ENCODE measurements at places on chromosomes 3 and 15.

GRCh38 chr15:75801859-75802593, 41.2 kb upstream of the UBE2Q2 start:
- peak; percentile 90 for DNase-seq

GRCh38 chr3:86948822-86949221, 42.1 kb downstream of the VGLL3 start:
- peak; percentile 61 for DNase-seq

- DNase-seq, result no peak
These were observed 583.5 kb downstream of the ROBO1 start for GRCh38 chr3:79184251-79184650.

- DNase-seq, result peak; percentile 24
These were observed 441.1 kb upstream of the MDFIC2 start for GRCh38 chr3:70753572-70753971.

DNA sequence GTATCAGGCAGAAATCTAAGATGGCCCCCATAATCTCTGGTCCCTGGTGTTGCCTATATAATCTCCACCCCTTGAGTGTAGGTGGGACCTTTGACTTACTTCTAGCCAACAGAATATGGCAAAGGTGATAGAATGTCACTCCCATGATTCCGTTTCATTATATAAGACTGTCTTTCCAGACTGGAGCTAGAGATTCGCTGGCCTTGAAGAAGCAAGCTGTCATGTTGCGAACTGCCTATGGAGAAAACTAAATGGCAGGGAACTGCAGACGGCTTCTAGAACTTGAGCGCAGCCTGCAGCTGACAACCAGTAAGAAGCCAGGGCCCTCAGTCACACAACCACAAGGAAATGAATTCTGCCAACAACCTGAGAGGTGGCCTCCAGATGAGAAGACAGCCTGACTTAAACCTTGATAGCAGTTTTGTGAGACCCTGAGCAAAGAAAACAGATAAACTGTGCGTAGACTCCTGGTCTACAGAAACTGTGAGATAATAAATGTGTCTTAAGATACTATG, 2.2 kb upstream of the KPNA1 start:
- DNase-seq, result no peak

DNA sequence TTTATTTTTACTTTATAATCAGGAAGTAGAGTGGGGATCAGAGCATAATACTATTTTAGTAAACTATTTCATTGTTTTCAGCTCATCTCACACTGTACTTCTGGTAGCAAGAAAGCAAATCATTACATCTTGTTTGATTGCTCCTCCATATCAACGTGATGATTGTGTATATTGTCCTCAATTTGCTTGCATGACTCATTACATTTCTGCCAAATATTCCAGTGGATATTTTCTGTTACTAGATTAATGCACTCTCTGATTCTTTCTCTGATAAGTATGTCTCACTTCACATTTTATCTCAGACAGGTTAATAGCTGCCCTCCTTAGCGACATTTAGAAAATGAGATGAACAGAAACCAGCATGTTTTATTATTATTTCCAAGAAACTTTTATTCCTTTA, 1145.3 kb downstream of the OTOL1 start:
- DNase-seq, result no peak

DNA sequence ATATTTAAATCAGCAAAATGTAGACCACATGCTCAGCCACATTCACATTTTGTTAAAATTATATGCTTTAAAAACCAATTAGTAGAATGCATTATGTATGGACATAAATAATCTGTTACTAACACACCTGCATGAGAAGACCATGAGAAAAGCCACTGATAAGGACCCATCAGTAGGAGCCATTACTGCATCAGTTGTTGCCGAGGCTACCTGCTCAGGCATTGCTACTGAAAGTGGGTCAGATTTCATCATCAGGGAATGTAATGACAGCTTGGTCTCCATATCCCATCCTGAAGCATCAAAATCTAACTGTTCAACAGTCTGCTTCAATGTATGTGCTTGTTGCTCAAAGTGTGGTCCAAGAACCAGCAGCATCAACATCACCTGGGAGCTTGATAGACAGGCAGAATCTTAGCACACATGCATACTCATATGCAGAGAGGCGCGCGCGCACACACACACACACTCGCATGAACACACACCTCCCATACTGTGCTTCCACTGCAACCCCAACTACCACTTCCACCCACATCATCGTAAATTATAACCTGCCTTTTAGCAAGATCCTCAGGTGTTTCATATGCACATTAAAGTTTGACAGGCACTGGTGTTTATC, 72.4 kb upstream of the FOXB1 start:
- no peak for DNase-seq

- no peak for DNase-seq
These were observed 49.9 kb upstream of the SLC6A11 start for GRCh38 chr3:10766049-10766705.

GRCh38 chr3:8319935-8320634, 181.5 kb upstream of the LMCD1 start:
- DNase-seq, result no peak

DNA sequence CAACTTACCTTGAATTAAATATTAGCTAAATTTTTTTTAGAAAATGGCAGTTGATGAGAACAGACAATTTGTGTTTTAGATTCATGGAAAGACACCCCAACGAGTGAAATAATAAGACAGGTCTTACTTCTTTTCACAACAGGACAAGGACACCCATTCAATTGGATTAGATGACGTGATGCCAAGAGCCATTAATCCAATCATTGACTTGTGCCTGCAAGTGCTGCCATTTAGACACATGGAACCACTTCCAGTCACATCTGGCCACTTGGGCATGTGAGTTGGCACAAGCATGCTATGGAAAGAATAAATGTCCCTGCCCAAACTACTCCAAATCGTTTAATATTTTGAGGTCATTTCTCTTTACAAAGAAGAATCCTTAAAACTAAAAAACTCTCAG, 1308.8 kb downstream of the ROBO2 start:
- no peak for DNase-seq

DNA sequence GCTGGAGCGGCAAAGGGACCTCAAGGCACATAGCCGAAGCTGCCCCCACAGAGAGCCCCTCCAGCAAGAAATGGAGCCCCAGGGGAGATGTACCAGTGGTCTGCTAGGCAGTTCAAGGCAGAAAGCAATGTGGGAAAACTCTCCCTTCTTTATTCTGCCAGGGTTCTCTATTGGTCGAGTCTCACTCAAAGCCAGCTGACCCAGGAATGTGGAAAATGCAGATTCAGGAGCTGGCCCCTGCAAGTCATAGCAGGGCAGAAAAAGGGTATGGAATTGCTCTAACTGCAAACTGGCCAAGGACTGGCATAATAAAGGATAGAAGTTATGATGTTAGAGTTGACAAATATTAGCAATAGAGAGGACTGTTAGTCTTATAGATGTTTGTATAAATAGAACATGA, 4.0 kb upstream of the TOPAZ1 start:
- DNase-seq, result peak; percentile 34

DNA sequence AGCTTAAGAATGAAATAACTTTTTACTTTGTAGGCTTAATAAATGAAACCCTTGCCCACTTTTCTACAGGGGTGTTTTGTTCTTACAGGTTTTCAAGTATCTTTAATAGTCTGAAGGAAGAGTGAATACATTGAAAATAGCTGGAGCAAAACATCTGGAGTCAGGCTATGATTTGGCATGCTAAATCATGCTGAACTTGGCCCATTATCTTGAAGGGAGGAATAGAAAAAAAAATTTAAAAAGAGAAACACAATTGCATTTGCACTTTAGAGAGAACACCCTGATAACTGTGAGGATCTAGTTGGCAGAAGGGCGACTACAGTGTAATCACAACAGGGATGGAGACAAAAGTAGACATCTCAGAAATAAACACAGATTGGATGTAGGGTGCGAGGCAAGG, 1.8 kb upstream of the IQGAP1 start:
- DNase-seq, result no peak

GRCh38 chr15:99764522-99764921, 31.3 kb upstream of the LYSMD4 start:
- no peak for DNase-seq

GRCh38 chr3:101262393-101263240, 57.8 kb downstream of the IMPG2 start:
- DNase-seq, result no peak

DNA sequence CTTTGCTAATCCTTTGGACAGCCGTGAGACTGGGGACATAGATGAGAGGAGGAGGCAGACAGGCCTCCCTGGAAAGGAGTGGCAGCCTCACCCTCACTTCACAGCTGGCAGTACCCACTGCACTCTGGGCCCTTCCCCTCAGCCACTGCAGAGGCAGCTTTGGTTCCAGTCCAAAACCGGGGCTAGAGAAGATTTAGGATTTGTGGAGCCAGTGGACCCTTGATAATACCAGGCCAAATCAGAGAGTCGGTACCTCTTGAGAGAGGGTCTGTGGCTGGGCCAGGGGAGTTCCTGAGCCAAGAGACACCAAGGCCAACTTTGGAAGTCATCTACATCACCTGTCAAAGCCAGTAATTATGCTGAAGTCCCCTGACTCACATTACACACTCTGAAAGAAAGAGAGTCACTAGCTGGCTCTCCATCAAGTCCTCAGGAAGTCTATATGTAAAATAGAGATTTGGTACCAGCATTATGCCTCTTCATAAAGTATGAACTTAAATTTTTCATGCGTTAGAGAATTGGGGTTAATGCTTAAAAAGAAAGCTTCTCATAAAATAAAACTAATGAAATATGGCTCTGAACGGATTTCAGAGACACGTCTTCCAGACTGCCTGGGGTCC, 244.1 kb upstream of the SEMA6D start:
- DNase-seq, result peak; percentile 2

GRCh38 chr3:96711816-96712215, 102.6 kb upstream of the EPHA6 start:
- DNase-seq, result no peak

- DNase-seq, result no peak
These were observed 4.6 kb upstream of the PLA2G4B start for GRCh38 chr15:41834096-41834495.

DNA sequence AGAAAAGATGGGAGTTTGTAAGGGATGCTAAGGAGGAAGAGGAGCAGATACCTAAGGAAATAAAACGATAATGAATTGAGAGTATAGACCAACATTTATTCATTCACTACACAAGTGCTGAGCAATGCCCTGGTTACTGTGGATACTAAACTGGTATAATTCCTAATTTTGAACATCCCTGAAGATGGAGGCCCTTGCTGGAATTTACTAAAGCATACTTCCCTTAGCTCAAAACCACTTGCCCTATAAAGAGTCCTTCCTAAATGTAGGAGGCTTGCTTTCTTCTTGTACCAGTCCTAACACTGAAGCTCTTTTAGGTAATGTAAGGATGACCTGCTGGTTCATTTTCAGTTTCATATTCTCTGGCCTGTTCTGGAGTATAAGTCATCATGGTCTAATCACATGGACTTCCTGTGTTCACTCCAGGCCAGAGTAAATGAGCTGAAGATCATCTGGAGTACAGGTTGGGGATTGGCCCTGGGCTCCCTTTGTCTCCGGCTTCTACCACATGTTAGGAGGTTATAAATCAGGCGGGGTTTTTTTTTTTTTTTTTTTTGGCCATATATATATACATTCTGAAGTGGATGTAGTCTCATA, 40.1 kb upstream of the MTMR10 start:
- DNase-seq, result peak; percentile 49

- DNase-seq, result no peak
These were observed 190.8 kb downstream of the FHIT start for GRCh38 chr3:61060411-61060861.

GRCh38 chr3:15055019-15055557, 10.0 kb downstream of the MRPS25 start:
- peak; percentile 17 for DNase-seq

- no peak for DNase-seq
These were observed 52.5 kb downstream of the COL8A1 start for GRCh38 chr3:99690761-99691369.

- DNase-seq, result no peak
These were observed 162.8 kb upstream of the RARB start for GRCh38 chr3:25265284-25265683.

GRCh38 chr3:150094150-150094933, 123.6 kb upstream of the PFN2 start:
- no peak for DNase-seq

DNA sequence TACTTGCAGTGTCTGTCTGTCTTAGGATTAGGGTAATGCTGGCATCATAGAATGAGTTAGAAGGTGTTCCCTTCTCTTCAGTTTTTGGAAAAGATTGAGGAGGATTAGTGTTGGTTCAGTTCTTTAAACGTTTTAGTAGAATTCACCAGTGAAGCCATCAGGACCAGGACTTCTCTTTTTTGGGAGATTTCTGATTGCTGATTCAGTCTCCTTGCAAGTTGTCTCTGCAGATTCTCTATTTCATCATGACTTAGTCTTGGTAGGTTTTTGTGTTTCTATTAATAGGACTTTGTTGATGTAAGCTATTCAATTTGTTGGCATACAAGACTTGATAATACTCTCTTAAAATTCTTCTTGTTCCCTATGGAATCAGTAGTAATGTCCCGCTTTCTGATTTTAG, 48.9 kb downstream of the STT3B start:
- DNase-seq, result no peak

- peak; percentile 82 for DNase-seq
These were observed 36.2 kb upstream of the COL6A6 start for GRCh38 chr3:130480736-130481135.

GRCh38 chr3:28994161-28994905, 286.5 kb upstream of the RBMS3 start:
- DNase-seq, result no peak

DNA sequence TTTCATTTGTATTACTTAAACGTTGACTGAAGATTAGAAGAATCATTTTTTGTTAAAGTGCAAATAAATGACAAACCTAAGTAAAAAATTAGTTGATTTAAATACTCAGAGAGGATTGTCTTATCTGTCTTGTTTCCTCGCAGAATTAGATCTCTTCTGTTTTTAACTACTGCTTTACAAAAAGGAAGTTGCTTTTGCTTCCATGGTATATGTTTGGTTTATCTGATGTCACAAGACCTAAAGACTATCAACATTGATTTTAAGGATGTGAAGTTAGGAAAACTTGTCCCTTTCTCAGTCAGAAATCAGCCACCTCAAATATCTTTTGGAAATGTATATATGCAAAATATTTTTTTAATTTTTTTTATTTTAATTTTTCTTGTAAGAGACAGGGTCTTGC, 28.7 kb downstream of the GPR171 start:
- no peak for DNase-seq

GRCh38 chr3:113839551-113839950, 963 bp downstream of the GRAMD1C start:
- no peak for DNase-seq

- DNase-seq, result no peak
These were observed 48.3 kb upstream of the IQSEC1 start for GRCh38 chr3:13121553-13122001.

DNA sequence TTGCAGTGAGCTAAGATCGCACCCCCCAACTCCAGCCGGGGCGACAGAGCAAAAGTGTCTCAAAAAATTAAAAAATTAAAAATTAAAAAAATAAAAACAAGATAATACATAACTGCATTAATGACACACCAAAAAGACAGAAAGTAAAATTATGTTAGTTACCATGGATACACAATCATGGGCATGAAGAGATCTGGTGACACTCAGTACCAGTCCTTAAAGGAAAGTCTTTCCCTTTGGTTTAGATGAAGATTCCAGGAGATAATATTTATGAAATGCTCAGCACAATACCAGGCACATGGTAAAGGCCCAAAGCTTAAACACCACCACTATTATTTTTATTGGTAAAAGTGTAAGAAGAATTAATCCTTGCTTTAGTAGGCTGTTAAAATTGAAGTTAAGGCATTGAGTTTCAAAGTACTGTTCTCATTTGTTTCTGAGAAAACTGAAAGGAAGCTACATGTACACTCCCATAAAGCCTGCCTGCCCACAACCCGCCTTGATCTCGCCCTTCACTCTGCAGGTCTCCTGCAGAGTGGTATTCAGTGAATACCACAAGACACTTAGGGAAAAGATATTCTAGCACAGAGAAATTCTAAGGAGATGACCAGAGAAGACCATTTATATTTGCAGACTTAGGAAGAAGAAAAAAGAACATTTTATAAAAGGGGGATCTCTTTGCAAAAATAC, 52.3 kb downstream of the SUCLG2 start:
- DNase-seq, result no peak

All from cardiac muscle cell (in vitro differentiated cells and primary cell).